ENCODE measurements at places on chromosomes 1 and 21. TPM values are rescaled to one million over a fixed set of nuclear protein-coding genes. Genes with fewer than 3 reads are reported as not detected.
A peak's percentile ranks its signal among the peaks of the same experiment; 100 is the strongest.

The TNFRSF1B gene
- total RNA-seq = 23.9 TPM

The OPRD1 gene
- not detected for total RNA-seq

The RAD54L gene
- 0.66 TPM for total RNA-seq

The SHISA4 gene
- 27.1 TPM for total RNA-seq

GRCh38 chr1:228753786-228754360 lies 18.6 kb downstream of the RHOU start:
- no peak for DNase-seq

DNA sequence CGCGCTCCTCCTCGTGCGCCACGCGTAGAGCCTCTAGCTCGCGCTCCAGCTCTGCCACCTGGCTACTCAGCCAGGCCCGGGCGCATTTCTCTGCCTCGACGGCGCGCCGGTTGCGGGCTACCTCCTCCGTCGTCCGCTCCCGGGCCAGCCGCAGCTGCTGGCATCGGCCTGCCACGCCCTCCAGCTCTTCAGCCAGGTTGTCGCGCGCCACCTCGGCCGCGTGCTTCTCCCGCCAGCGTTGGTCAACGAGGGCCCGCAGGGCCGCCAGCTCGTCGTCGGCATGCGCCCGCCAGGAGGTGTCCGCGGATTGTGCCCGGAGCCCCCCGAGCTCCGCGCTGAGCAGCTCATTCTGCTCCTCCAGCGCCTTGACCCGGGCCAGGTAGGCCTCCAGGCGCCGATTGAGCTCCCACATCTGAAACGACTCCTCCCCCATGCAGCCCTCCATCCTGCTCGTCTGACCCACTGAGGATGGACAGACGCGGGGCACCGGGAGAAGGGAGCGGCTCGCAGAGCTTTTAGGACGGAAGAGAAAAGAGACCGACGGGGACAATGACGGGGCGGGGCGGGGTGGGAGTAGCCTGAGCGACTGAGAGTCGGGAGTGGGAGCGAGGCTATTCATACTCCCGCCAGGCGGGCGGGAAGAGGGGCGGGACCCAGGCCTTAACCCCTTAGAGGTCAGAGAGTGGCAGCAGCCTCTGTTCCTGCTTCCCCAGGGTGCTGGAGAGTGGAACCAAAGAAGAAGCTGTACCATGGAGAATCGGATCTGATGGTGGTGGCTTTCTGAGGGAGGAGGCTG lies at the start of gene NES:
Gene NES, minus strand, starts transcription at position 588 of the 796 bp plus-strand sequence. Its CDS starts 143 bp downstream, at position 445.
- DNase-seq = peak; percentile 60

DNA sequence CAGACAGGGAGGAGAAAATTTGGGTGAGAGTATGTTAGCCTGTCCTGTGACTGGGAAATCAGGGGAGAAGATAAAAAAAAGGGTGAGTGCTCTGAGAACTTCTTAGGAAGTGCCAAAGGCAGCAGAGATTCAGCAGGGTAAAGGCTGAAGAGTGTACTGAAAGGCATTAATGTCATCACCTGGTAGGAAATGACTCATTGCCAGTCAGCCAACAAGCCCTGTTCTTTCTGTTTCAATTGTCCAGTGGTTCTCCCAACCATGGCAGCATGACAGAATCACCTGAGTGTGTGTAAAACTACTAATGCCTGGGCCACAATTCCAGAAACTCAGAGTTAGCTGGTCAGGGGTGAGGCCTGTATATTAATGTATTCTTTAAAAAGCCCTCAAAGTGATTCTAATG lies 83.5 kb downstream of the INTS7 start:
- peak; percentile 11 for DNase-seq

- no peak for DNase-seq
These were observed 16.5 kb upstream of the ETS2 start for GRCh38 chr21:38789275-38789674.

- no peak for DNase-seq
These were observed 215.1 kb downstream of the ATG4C start for GRCh38 chr1:62998845-62999649.

DNA sequence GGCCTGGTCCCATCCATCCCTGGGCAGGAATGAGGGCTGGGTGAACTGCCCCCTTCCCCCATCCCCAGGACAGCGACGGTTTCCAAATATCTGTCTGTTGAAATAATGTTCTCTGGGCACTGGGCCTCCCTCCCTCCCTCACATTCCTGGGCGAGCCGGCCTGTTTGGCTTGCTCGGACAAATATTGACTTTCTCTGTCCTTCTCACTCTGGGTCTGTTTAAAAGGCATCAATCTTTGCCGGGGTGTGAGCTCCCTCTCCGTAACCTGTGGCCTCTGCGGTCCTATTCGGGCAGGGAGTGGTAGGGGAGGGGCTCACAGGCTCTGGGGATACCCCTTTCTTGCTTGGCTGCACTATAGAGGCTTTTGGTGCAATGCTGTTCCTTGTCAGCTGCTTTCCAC lies 40.2 kb downstream of the FOXD2 start:
- DNase-seq = no peak

- no peak for DNase-seq
These were observed 87.9 kb upstream of the SMYD2 start for GRCh38 chr1:214192825-214193643.

- peak; percentile 43 for DNase-seq
These were observed 300.9 kb downstream of the BRINP3 start for GRCh38 chr1:190176776-190177175.

Measured in fibroblast of lung (primary cell).